Activated CD8-positive, alpha-beta memory T cell treated with anti-CD3 and anti-CD28 coated beads for 1 hour (primary cell): ENCODE measurements at places on chromosomes 3 and 15.

- no peak for DNase-seq
Observed at GRCh38 chr3:32435911-32436815, 44.5 kb downstream of the CMTM7 start.

- DNase-seq: no peak
Observed at GRCh38 chr3:8416965-8417364, 84.7 kb upstream of the LMCD1 start.

GRCh38 chr15:69489073-69489571, 36.5 kb downstream of the RPLP1 start:
- no peak for DNase-seq

GRCh38 chr3:108669208-108669607, 79.7 kb downstream of the DZIP3 start:
- no peak for DNase-seq

DNA sequence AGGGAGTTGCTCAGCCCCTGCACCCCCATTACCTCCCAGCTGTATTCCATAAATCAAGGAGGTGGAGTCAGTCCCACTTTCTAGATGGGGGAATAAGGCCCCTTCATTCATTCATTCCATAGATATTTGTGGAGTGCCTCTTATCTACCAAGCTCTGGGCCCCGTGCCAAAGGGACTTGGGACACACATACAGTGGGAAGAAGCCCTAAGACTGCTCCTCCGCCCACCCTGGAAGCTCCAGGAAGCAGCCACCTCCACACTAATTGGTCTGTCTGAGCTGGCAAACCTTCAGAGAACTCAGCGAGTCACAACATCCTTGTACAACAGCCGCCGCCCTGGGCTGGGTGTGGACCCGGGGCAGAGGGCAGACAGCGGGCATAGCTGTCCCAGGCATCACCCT, 6.4 kb downstream of the STRA6 start:
- DNase-seq: no peak

DNA sequence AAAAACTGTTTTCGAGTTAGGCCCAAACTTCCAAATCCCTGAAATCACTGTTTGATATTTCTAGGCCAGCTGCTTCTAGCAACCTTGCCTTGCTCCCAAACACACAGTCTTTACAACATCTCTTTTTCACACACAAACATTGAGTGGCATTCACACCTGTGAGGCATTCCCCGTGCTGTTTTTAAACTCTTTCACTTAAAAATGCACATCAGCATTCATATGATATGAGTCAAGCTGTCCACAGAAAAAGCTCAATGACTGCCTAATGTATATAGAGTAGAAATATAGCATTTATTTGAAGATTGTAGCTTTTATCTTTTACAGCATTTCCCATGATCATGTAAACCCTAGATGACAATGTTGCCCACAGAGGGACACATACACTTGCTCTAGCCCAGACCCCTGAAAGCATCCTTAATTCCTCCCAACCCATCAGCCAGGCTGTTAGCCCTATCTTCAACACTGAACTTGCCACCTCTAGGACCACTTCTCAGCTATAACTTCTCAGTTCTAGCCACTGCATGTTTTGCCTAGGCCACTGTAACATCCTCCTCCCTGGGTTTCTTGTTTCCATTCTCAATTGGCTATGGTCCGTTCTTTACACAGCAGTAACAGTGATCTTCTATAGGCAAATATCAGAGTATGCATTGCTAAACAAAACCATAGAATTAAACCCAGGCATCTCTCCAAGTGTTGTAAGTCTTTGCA, 782.6 kb downstream of the DIPK2A start:
- no peak for DNase-seq

GRCh38 chr15:90184786-90185704, 16.1 kb upstream of the SEMA4B start:
- peak; percentile 37 for DNase-seq

GRCh38 chr15:85003593-85004312, 22.1 kb downstream of the PDE8A start:
- DNase-seq: no peak

DNA sequence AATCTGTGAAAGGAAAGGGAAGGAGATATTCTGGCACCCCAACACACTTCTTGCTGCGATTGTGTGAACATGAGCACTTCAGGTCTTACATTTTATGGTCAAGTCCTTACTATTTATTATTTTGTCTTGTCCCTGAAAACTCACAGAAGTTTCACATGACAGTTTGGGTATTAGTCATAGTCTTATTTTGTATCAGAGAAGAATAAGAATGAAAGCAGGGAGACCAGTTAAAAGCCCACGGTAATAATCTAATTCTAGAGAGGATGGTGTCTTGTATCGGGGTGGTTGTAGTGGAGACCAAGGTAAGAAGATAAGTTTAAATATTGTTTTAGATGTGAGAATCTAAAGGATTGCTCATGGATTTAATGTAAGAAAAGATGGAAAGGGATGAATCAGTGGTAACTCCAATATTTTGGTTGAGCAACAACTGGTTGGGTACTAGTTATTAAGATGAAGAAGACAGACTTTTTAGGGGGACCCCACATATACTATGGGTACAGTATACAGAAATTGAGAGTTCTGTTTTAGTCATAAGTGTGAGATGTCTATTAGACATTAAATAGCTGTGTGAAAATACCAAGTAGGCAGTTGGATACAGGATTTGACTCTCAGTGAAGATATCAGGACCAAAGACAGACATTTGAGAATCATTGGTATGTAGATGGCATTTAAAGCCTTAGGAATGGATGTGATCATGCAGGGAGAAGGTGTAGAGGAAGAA, 227.6 kb downstream of the MFSD1 start:
- no peak for DNase-seq

GRCh38 chr3:125126323-125126722, 70.5 kb upstream of the HEG1 start:
- DNase-seq: no peak
